Panc1 (cell line): ENCODE measurements at places on chromosomes 7 and 10. TPM values are rescaled to one million over a fixed set of nuclear protein-coding genes. Genes with fewer than 3 reads are reported as not detected.

CHN2 gene
- total RNA-seq, result 0.15 TPM

DNA sequence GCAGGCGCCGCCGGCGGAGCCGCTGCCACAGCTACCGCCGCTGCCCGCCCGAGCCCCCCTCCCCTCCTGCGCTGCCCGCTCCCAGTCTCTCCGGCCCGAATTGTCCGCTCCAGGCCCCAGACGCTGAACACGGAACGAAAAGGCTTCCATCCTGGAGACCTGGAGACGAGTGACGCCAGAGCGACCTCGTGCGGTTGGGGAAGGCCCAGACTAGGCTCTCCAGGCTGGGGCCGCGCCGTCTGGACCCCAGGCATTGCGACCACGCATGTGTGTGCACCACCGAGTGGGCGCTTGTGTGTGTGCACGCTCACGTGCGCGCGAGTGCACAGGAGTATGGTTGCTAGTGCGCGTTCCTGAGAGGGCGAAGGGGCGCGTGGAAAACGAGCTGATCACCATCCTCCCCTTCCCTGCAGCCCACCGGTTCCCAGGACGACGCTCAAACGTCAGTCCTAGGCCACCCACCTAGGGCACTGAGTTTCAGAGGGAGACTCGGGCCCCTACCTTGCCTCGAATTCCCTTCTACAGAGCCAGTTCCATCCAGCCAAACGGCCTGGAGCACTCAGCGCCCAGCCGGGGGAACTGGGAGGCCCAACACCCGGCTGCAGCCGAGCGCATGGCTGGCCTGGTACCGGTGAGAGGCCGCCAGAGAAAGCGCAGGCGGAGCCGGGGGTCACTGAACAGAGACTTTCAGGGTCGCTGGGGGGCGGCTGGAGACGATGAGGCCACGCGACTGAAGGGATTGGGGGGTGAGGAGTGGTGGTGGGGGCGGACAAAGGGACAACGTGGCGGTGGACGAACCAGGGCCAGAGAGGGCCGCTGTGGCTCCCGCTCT lies 11.6 kb downstream of the LBX1 start:
- peak overlapping the region; percentile 2; the same call in 1 of the 2 replicates for H3K4me3 ChIP-seq
- H3K36me3 ChIP-seq, result no peaks in the 10 kb centered on the region
- peaks cover 9% of the 10 kb centered on the region; the same call in 1 of the 2 replicates for H3K27me3 ChIP-seq
- no peak overlapping the region for H3K27ac ChIP-seq

DNA sequence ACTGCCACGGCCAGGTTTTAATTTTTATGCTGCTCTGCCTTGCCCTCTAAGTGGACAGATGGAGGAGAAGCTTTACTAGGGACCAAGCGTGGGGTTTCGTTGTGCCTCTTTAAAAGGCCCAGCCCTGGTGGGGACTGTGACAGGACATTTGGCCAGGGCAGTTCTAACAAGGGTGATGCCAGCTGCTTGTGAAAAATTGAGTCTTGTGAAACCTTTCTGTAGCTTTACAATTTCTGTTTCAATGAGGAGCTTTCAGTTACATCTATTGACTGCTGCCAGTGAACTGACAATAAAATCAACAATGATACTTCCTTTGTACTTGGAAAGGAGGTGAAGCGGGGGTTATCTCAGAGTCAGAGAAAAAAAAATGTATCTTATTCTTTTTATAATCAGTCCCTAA lies 233.1 kb upstream of the CSTF2T start:
- DNase-seq, result no peak
- no peaks in the 10 kb centered on the region; the same call in 1 of the 2 replicates for H3K27me3 ChIP-seq
- no peak overlapping the region for H3K4me3 ChIP-seq
- H3K36me3 ChIP-seq, result no peaks in the 10 kb centered on the region

GRCh38 chr7:114860206-114860605 lies 61.7 kb upstream of the MDFIC start:
- no peak overlapping the region for H3K4me3 ChIP-seq
- H3K36me3 ChIP-seq, result no peaks in the 10 kb centered on the region
- no peak overlapping the region for H3K27ac ChIP-seq
- no peaks in the 10 kb centered on the region for H3K27me3 ChIP-seq
- no peaks in the 10 kb centered on the region for H3K4me1 ChIP-seq
